ENCODE measurements at places on chromosomes 4 and X.
A peak's percentile ranks its signal among the peaks of the same experiment; 100 is the strongest.

- DNase-seq = no peak
Observed at GRCh38 chrX:37993837-37994619, 12.3 kb upstream of the SYTL5 start.

- peak; percentile 95 for DNase-seq
Observed at GRCh38 chr4:14168919-14169318, 541.4 kb upstream of the BOD1L1 start.

GRCh38 chr4:173891072-173891471 lies 361.0 kb upstream of the HAND2 start:
- DNase-seq = no peak

DNA sequence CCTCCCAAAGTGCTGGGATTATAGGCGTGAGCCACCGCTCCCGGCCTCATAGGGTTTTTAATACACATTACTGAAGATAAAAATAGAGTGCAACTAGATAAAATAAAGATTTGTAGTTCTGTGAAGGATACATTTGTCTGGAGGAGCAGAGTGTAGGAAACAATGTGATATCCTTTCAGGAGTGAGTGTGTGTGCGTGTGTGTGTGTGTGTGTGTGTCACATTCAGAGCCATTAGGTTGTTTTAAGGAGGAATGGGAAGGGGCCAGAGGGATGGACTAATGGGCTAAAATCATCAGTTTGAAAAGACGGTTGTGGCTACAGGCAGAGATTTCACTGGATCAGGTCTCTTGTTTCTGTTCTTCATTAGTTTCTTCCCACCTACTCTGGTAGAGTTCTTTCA lies 40.0 kb downstream of the RBPJ start:
- no peak for DNase-seq

GRCh38 chr4:180560896-180561295 lies 1682.3 kb upstream of the TENM3 start:
- no peak for DNase-seq

DNA sequence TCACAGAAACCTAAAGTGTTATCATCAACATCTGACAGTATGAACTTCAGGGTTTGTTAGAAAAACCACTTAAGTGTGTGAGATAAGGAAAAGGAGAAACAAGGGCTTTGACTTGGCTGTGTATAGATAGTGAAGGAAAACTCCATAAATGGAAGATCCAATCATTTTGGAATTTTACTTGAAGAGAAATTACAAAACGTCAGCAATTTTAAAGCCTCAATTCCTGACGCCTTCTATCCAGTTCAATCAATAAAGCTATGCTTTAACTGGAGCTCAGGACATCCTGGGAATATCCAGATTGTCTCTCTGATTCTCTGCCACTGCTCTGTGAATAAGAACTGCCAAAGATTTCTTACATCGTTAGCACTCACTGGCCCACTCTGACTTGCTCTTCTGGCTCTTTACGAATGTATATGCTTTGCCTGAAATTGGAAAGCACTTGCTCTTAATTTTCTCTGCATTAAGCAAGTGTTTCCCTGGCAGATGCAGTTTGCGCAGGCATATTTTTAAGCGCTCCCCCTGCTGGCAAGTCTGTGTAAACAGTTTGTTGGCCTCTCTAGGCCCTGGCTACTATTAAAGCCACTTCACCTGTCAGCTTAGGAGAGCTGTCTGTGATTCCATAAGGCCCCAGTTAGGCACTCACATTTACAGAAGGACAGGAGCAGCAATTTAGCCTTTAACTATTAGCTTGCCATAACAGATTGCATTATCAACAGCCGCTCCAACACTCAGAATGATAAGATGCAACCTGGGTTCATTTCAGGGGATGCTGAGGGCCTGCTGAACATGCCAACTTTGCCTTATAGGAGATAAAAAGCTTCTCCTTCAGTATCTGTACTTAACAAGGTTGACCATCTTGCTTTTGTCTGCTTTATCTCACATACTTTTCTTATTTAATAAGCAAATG lies 251.4 kb upstream of the DDX53 start:
- DNase-seq = no peak

Data from stromal cell of bone marrow (primary cell).